Colonic mucosa (tissue), 4 donors: ENCODE measurements at places on chromosomes 2 and 18.

- peak; percentile 34 for DNase-seq
Observed at GRCh38 chr2:57497489-57498096, 549.0 kb upstream of the VRK2 start.

DNA sequence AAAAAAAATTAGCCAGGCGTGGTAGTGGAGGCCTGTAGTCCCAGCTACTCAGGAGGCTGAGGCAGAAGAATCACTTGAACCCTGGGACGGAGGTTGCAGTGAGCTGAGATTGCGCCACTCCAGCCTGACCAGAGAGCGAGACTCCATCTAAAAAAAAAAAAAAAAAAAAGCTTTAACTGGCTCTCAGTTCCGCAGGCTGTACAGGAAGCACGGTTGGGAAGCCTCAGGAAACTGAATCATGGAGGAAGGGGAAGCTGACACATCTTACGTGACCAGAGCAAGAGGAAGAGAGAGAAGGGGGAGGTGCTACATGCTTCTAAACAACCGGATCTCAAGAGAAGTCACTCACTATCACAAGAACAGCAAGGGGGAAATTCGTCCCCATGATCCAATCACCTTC lies 505.6 kb upstream of the SLC8A1 start:
- no peak for DNase-seq

DNA sequence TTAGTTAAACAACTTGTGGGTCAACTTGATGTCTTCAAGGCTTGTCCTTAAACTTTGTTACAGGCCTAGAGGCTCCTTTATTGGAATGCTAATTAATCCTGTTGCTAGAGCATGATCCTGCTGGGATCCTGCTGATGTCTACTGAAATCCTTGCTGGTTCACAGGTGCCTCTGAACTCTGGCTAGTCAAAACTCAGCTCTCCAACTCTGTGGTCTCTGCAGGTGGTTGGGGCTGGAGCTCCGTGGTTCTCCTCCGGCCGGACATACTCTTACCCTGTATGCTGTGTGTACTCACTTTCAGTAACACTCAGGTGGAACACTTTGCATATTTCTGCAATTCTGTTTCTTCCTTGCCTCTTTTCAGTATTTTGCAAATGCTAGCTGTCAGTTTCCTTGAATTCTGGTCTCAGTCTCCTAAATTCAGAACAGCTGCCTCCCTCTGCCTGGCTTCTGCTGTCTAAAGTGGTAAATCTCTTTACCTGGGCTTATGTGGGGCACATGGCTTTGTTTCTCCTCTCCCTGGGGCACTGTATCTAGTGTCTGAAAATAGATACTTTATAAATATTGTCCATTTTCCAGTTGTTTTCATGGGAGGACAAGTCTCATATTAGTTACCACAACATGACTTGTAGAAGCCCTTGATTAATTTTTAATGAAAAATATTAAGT lies 113.0 kb downstream of the ATP9B start:
- no peak for DNase-seq

DNA sequence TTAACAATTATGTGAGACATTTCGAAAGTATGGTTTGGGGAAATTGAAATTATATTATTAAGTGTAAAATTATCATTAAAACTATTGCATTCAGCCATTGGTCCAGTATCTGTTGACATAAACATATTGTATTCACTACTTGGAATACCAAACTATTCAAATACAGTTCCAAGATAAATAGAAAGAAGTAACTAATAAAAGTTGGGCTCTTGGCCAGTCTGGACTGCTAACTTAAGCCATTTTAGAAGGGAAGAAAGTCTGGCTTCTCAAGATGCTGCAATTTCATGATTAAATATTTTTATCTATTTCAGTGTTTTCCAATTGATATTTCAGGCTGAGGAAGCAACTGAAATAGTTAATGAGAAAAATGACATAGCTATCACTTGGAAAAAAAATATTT lies 109.8 kb upstream of the CHRNA1 start:
- no peak for DNase-seq

DNA sequence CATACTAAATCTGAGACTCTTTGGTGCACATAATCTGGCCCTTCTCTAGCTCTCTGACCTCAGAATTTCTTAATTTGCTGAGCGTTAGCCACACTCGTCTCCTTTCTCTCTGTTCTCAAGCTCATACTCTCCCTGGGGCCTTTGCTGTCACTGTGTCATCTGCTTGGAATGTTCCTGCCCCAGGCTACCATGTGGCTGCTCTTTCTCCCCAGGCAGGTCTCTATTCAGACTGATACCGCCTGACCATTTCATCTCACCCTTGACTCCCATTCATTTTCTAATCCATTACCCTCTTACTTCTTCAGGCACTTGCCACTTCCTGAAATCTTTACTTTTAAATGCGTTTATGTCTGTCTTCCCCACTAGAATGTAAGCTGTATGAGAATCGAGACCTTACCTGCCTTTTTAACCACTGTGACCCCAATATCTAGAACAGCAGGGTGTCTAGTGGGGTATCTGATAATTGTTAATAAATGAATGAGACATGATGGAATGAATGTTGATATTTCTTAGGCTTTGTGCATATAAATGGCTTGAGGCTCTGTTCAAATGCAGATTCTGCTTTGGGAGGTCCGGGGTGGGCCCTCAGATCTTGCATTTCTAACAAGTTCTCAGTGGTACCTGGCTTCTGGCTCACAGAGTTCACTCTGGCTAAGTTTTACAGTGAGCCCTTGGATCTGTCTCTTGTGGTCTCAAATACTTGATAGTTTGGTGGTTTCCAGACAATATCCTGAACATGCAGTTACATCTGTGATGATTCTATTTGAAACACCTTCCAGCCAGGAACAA lies 89.9 kb upstream of the EPC2 start:
- no peak for DNase-seq

- no peak for DNase-seq
Observed at GRCh38 chr2:120257522-120257921, 4.9 kb downstream of the RALB start.

- DNase-seq: no peak
Observed at GRCh38 chr2:195031411-195031810, 625.6 kb upstream of the SLC39A10 start.

- no peak for DNase-seq
Observed at GRCh38 chr2:163779970-163780597, 44.3 kb upstream of the FIGN start.

DNA sequence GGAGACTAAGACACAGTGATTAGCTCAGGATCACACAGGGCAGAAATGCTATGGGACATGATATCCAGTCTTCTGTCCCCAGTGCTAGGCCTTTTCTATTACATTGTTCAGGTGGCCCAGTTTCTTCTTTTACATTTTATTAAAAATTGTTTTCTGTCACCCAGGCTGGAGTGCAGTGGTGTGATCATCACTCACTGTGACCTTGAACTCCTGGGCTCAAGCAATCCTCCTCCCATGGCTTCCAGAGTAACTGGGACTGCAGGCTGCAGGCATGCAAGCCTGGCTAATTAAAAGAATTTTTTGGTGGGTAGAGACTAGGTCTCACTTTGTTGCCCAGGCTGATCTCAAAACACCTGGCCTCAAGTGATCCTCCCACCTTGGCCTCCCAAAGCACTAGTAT lies 15.4 kb downstream of the PDK1 start:
- no peak for DNase-seq
